ENCODE measurements at places on chromosomes 1 and 21.

- DNase-seq: no peak
Measured at GRCh38 chr1:179175011-179175841, 54.3 kb downstream of the ABL2 start.

DNA sequence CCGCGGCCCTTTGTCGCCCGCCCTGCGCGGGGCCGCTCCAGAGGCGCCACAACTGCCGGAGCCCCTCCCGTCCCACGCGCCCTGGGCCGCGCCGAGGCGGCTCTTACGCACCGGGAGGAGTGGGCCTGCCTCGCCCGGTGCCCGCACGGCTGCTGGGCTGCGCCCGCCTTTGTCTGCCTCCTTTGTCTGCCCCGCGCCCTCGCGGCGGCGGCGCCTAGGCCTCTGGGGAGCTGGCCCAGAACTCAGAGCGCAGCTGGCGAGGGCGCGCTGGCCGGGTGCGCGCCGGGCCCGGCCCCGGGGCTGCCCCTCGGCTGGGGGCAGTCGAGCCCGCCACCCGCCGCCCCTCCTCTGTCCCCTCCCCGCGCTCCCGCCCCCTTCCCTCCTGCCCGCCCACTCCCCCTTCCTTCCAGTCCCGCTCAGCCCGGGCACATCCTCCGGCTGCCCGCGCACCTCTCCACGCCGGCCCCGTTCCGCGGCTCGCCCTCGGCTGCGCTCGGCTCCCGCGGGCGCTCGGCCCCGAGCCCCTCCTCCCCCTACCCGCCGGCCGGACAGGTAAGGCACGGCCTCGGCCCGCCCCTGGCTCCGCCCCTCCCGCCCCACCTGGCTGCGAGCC lies at the start of gene DRAXIN:
Gene DRAXIN (plus strand): TSS at position 409 of the 613 bp plus-strand sequence. CDS start 14,549 bp downstream, outside the sequence.
- DNase-seq: no peak

DNA sequence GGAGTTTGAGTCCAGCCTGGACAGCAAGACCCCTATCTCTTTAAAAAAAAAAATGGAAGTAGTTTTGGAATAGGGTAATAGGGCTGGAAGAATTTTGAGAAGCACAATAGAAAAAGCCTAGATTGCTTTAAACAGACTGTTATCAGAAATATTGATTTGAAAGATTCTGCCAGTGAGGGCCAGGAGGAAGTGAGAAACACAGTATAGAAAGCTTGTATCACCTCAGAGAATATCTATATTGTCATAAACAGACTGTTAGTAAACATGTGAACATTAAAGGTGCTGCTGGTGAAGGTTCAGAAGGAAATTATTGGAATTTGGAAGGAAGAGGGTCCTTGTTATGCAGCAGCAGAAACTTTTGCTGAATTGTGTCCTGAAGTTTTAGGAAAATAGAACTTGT lies 24.8 kb upstream of the PSEN2 start:
- no peak for DNase-seq

GRCh38 chr21:34935452-34935851 lies 113.7 kb downstream of the RUNX1 start:
- DNase-seq: no peak

GRCh38 chr1:154295408-154296235 lies 23.2 kb downstream of the HAX1 start:
- no peak for DNase-seq

DNA sequence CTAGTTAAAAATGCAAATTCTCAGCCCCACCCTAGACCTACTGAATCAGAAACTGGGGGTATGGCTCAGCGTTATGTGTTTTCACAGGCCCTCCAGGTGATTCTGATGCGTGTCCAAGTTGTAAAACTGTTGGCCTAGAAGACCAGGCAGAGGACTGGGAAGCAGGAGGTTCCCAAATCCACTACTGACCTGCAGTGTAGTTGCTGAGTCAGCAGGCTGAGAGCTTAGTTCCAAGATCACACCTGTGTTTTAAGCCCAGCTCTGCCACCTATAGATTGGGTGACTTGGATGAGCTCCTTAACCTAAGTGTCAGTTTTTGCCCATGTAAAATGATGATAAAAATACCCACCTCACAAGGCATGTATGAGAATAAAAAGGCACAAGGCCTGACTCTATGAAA lies 4.1 kb downstream of the GRHL3 start:
- no peak for DNase-seq

GRCh38 chr21:42007356-42007940 lies 2.7 kb downstream of the ZBTB21 start:
- no peak for DNase-seq

- DNase-seq: no peak
Measured at GRCh38 chr1:210769473-210769872, 364.5 kb downstream of the KCNH1 start.

- no peak for DNase-seq
Measured at GRCh38 chr1:236659792-236660587, 26.3 kb upstream of the ACTN2 start.

- no peak for DNase-seq
Measured at GRCh38 chr1:32611859-32612188, 38.5 kb downstream of the ZBTB8OS start.

DNA sequence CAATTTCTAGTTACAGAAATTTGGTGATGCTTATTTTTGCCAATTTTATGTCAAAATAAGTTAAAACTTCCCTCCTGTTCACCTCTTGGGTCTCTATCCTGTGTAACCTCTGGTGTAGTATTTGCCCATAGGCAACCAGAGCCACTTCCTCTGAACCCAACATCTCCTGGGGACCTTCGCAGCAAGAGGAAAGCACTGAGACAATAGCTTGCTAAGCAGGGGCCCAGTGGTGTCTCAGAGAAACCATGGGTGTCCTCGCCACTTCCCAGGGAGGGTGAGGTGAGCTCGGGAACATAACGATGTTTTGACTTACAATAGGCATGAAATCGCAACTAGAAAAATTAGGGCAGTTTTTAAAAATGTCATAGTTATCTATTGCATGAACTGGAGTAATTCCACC lies 56.4 kb upstream of the SCCPDH start:
- no peak for DNase-seq

DNA sequence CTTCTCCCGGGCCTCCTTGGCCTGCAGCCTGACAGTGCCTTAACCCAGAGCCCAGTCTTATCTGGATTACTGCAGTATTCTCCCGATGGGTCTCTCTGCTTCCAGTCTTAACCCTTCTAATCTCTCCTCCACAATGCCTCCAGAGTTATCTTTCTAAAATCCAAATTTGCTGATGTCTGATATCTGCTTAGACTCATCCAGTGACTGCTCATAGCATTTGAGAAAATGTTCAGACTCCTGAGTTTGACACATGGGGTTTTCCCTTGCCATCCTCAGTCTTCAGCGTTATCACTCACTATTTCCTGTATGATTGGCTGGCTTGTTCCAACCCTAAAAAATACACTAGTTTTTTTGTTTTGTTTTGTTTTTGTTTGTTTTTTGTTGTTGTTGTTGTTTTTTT lies 102.0 kb downstream of the FMN2 start:
- no peak for DNase-seq
